ENCODE measurements at places on chromosomes 16 and 17. TPM values are rescaled to one million over a fixed set of nuclear protein-coding genes. Genes with fewer than 3 reads are reported as not detected.

Gene DYNC1LI2
- polyA plus RNA-seq: 84.0 TPM

Gene AGRP
- polyA plus RNA-seq: not detected

Gene CCL13
- 1.6 TPM for polyA plus RNA-seq

Gene SLC5A10
- 0.16 TPM for polyA plus RNA-seq

Gene RHBDF2
- 6.8 TPM for polyA plus RNA-seq

Gene DNAH2
- 4.3 TPM for polyA plus RNA-seq

Gene RMI2
- 7.6 TPM for polyA plus RNA-seq

Gene SEZ6L2
- polyA plus RNA-seq: 2.5 TPM

Gene CD300LB
- polyA plus RNA-seq: 0.20 TPM

Gene SCNN1B
- 0.16 TPM for polyA plus RNA-seq

Gene GRAPL
- 3.1 TPM for polyA plus RNA-seq

Gene CYLD
- 26.8 TPM for polyA plus RNA-seq

Gene MLKL
- polyA plus RNA-seq: 2.8 TPM

Gene MT3
- polyA plus RNA-seq: 19.1 TPM

Gene PDE6G
- polyA plus RNA-seq: 3.9 TPM

Gene CNP
- polyA plus RNA-seq: 40.1 TPM

Gene KRT20
- not detected for polyA plus RNA-seq

Gene BCAR1
- polyA plus RNA-seq: 58.6 TPM

Gene MEOX1
- polyA plus RNA-seq: 10.4 TPM

Gene CCL8
- polyA plus RNA-seq: 0.68 TPM

Data from forelimb muscle (tissue), 1 donor.